Tongue (tissue), 3 donors: ENCODE measurements at places on chromosomes 13 and 19. TPM values are rescaled to one million over a fixed set of nuclear protein-coding genes. Genes with fewer than 3 reads are reported as not detected.

Gene EFNB2
- 33.1 TPM for total RNA-seq

Gene ZNF728
- 0.31 TPM for total RNA-seq

DNA sequence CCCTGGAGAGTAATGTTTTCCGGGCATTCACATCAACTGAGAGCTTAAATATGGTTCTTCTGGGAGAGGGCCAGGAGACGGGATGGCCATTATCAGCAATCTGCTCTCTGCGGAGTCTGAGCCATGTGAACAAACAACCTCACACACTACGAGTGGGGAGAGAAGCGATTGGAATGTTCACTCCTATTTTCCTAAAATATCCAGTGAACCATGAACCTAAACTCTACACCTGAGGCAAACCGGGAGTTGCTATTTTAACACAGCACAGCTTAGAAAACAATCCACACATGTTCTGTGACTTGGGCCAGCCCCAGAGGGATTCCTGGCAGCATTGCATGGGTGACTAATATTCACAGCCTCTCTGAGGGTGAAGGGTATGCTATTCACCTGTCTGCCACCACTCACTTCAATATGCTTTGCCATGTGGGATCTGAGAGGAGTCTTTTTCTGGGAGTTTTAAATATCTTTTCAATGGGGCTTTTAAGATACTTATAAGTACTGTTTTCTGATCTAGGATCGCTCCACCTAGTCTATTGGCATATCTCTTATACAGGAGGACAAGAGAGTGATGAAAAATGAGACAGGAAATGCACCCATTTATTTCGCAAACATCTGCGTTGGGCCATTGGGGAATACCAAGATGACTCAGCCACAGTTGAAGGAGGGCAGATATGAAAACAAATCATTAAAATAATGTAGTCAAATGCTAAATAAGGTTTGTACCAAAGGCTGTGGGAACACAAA, 72.6 kb upstream of the SERP2 start:
- DNase-seq = no peak

GRCh38 chr13:110157718-110158117, 149.2 kb downstream of the COL4A1 start:
- DNase-seq = no peak

DNA sequence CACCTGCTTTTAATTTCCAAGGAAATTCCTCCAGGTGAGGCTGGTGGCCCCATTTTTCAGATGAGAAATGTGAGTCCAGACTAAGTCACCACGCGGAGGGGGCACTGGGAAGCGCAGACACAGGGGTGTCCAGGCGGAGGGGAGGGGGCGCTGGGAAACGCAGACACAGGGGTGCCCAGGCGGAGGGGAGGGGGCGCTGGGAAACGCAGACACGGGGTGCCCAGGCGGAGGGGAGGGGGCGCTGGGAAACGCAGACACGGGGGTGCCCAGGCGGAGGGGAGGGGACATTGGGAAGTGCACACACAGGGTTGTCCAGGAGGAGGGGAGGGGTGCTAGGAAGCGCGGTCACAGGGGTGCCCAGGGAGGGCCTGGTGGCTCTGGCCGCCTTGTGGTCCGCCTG, 3.5 kb downstream of the GRK1 start:
- no peak for DNase-seq

DNA sequence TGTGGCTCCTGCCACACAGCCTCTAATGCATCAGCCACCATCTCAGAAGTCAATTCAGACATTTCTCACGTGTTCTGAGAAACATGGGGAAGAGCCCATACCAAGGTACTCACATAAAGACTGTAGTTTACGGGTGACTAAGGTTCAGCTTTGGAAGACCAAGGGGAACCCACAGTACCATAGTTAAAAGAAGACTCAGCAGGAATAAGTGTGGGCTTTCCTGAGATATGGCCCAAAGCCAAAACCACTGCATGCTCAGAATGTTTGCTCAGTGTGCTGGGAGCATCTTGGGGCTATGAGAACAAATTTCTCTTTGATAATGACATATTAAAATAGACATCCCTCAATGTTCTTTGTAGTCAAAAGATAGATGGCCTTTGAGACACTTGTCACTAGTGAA, 283.8 kb downstream of the DCT start:
- no peak for DNase-seq

DNA sequence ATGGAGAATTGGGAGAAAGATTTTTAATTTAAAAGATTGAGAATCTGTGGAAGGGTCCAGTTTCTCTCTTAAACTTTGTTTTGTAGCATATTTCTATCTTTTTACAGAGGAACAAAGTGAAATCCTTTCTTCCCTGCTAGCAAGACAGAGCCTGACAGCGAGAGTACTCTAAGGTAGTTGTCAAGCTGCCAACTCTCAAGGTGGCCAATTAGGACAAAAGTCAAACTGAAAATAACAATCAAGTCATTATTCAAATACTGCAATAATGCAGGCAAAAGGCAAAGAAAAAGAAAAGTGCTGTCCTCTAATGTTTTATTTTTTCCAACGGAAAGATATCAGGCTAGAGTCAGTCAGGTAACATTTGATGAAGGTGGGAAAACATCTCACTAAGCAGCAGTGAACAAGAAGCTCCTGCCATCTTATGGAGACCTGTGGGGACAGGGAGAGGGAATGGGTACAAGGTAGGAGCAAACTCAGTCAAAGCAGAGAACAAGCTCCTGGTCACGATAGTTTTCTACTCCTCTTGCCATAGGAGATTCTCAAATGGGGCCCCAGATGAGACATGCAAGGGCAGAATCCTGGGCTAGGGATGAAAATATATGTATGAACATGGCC, 801.9 kb upstream of the SLITRK1 start:
- DNase-seq = no peak

DNA sequence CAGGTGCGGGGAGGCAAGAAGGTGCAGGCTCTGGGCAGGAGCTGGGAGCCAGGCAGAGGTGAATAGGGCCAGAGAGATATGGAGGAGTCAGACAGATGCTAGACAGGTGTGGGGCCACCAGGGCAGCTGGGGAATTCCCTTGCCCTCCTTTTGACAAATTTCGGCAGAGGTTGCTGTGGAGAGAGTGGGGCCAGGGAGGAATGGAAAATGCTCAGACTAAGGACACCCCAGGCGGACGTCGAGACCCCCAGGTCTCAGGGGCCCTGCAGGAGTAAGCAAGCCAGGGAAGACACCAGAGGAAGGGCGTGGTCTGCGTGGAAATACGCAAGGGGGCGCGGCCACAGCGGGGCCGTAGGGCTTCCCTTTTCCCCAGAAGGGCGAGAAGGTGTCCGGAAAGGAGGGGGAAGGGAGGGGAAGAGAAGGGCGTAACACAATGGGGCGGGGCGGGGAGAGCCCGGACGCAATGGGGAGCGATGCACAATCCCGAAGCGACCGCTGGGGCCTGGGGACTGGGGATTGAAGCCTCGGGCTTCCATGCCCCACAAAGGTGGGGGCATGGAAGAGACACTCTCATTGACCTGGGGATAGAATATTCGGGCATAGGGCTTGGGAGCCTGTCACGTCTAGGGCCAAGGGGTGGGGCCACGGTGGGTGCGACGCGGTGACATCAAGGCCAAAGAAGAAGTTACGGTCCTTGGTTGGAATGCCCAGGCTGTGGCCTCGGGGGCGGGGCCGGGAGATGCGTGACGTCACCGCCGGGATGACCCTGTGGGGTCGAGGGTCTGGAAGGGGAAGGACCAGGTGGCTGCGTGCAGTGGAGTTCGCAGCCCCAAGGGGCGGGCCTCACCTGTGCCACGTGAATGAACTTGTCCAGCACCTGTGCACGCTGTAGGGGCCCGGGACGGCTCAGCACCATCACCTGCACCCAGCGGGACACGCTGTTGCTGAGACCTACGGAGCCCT, 8.2 kb downstream of the RASGRP4 start:
- peak; percentile 39 for DNase-seq

DNA sequence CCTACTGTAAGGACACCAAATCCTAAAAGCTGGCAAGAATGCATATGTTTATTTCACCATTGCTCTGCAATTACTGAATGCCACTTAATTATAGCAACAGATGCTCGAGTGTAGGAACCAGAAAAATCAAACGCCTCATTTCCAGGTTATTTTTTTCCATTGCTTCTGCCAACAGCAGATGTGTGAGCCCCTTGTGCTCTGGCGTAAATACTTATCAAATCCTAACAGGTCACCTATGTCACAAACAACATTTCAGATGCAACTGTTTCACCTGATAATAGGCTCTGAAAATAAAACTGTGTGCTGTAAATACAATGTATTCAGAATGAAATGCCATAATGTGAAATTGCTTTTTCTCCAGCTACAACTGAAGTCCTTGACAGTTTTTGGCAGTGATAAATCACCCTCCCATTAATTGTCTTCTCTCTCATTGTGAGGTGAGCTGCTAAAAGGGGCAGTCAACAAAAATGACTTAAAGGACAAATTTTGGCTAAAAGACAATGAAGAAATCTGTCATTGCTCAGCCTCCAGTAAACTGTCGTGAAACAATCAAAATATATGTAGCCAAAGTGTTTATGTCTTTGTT, 344.0 kb downstream of the DACH1 start:
- peak; percentile 9 for DNase-seq
